ENCODE measurements at places on chromosomes 2 and 18. TPM values are rescaled to one million over a fixed set of nuclear protein-coding genes. Genes with fewer than 3 reads are reported as not detected.

DNA sequence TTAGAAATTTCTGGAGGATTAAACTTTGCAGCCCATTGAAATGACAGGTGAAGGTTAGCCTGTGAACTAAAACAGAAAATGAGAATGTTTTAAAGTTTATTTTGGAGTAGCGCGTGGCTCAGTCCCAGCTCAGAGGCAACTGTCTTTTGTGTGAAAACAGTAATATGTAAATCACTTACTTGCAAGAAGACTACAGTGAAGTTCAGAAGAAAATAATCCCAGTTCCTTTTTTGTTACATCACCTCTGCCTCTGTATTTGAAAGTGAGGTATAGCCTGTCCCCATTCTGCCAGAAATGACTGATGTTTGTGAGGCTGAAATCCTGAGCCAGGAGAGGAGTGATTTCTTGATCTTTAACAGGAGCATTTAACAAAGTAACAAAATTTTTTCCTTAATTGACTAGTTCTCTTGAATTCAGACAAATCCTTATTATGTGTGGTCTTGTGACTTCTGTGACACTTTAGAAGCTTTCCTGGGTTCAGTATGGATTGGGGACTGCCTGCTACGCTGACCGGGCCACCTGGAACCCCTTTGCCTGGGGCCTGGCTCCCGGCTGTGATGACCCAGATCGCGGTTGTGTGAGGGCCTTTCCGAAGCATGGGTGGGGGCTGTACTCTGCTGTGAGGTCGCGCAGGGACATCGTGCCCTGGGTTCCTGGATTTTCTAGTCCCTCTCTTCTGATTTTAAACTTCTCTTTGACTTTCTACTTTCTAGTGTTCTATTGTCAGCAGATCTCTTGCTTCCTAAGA lies 24.3 kb downstream of the TRAPPC12 start:
- no peak overlapping the region for H3K4me3 ChIP-seq
- H3K36me3 ChIP-seq, result peaks cover 5% of the 10 kb centered on the region
- no peak overlapping the region for H3K27ac ChIP-seq
- no peaks in the 10 kb centered on the region for H3K27me3 ChIP-seq
- DNase-seq, result no peak
- H3K4me1 ChIP-seq, result no peaks in the 10 kb centered on the region

DNA sequence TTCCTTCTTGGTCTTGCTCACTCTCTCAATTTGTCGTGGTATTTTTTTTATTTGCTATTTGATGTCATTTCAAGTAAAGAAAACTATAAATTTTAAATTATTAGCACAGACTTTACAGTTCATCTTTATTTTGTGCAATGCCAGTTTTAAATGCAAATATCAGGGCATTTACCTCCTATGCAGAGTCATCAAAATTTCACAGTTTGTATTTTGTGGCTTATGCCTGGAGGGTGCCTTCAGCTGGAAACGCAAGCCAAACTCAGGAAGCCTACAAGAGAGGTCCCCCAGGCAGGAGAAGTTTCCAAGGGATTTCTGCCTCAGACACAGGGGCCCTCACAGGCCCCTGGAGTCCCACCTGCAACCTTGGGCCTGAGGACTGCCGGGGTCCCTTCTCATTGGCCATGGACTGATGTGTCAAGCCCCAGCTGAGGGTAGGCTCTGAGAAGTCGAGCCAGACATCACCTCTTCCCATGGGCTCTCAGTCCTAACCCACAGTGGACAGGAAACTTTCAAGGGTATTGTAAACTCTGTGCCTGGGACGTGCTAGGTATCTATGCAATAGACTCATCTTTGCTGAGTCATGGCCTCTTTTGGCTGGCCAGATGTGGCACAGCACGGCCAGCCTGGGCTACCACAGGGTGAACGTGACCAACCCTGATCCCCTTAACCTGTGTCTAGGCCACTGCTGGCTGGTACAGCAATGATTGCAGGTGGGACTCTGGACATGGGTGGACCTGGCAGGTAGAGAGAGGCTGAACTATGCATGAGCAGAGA lies 236.5 kb downstream of the CELF4 start:
- H3K4me3 ChIP-seq, result no peak overlapping the region
- H3K4me1 ChIP-seq, result no peaks in the 10 kb centered on the region

- no peaks in the 10 kb centered on the region for H3K4me1 ChIP-seq
- H3K27me3 ChIP-seq, result no peaks in the 10 kb centered on the region
- no peak overlapping the region for H3K27ac ChIP-seq
These were observed 404.4 kb upstream of the MEIS1 start for GRCh38 chr2:66030553-66030952.

GRCh38 chr2:56012221-56012765 lies 88.7 kb upstream of the EFEMP1 start:
- no peaks in the 10 kb centered on the region for H3K4me1 ChIP-seq
- H3K4me3 ChIP-seq, result no peak overlapping the region
- no peaks in the 10 kb centered on the region for H3K36me3 ChIP-seq
- DNase-seq, result no peak

DNA sequence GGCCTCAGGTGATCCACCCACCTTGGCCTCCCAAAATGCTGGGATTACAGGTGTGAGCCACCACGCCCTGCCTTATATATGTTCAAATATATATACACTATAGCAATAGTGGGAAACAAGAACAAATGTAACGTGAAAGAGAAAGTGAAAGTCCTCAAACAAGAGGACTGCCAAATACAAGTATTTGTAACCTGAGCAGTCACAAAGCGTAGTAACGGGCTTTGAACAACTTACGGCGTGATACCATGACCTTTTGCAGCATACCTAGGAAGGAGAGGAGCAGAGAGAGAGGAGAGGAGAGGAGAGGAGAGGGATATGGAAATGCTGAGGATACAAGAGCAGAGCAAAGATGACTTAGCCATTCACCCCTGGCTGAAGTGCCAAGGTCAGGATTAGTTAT lies 113.8 kb upstream of the RGPD4 start:
- H3K27ac ChIP-seq, result no peak overlapping the region
- H3K4me1 ChIP-seq, result no peaks in the 10 kb centered on the region
- no peak overlapping the region for H3K4me3 ChIP-seq
- no peaks in the 10 kb centered on the region for H3K27me3 ChIP-seq
- H3K36me3 ChIP-seq, result no peaks in the 10 kb centered on the region
- no peak for DNase-seq

DNA sequence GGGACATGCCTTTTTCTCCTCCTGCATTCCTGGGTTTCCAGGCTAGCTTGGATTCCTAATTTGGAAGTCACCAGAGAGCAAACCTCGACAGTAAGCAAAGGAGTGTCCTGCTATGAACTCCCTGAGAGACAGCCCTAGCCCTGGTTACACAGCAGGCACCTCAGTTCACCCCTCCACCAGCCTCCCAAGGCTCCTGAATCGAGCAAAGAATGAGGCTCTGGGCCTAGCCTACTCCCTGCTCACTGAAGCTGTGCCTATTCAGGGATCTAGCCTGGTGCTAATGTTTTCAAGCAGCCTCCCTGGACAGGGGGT lies 66.7 kb upstream of the RMDN2 start:
- H3K4me1 ChIP-seq, result no peaks in the 10 kb centered on the region
- no peak overlapping the region for H3K27ac ChIP-seq
- DNase-seq, result no peak
- no peak overlapping the region for H3K4me3 ChIP-seq
- H3K36me3 ChIP-seq, result no peaks in the 10 kb centered on the region
- H3K27me3 ChIP-seq, result no peaks in the 10 kb centered on the region

GRCh38 chr2:109444916-109445315 lies 168.8 kb downstream of the SEPTIN10 start:
- no peak overlapping the region for H3K27ac ChIP-seq
- no peaks in the 10 kb centered on the region for H3K36me3 ChIP-seq
- H3K4me3 ChIP-seq, result no peak overlapping the region
- H3K27me3 ChIP-seq, result no peaks in the 10 kb centered on the region
- H3K4me1 ChIP-seq, result no peaks in the 10 kb centered on the region
- DNase-seq, result no peak

- no peak overlapping the region for H3K4me3 ChIP-seq
- no peaks in the 10 kb centered on the region for H3K4me1 ChIP-seq
- no peak overlapping the region for H3K27ac ChIP-seq
- H3K36me3 ChIP-seq, result no peaks in the 10 kb centered on the region
- no peaks in the 10 kb centered on the region for H3K27me3 ChIP-seq
- DNase-seq, result no peak
These were observed 23.2 kb upstream of the GORASP2 start for GRCh38 chr2:170905864-170906263.

- H3K4me3 ChIP-seq, result no peak overlapping the region
- H3K27ac ChIP-seq, result no peak overlapping the region
- peaks cover 9% of the 10 kb centered on the region for H3K27me3 ChIP-seq
- H3K36me3 ChIP-seq, result no peaks in the 10 kb centered on the region
These were observed 49.7 kb downstream of the TRIB2 start for GRCh38 chr2:12766421-12766879.

GRCh38 chr2:236343400-236344161 lies 79.4 kb upstream of the ASB18 start:
- H3K27me3 ChIP-seq, result no peaks in the 10 kb centered on the region
- peak; percentile 67 for DNase-seq
- H3K27ac ChIP-seq, result no peak overlapping the region
- no peaks in the 10 kb centered on the region for H3K4me1 ChIP-seq
- no peaks in the 10 kb centered on the region for H3K36me3 ChIP-seq
- no peak overlapping the region for H3K4me3 ChIP-seq

GRCh38 chr2:134671513-134671912 lies 47.3 kb downstream of the TMEM163 start:
- no peaks in the 10 kb centered on the region for H3K36me3 ChIP-seq
- H3K27ac ChIP-seq, result no peak overlapping the region
- H3K27me3 ChIP-seq, result peaks cover 33% of the 10 kb centered on the region
- H3K4me1 ChIP-seq, result no peaks in the 10 kb centered on the region
- DNase-seq, result no peak

GRCh38 chr2:78861546-78861945 lies 164.0 kb upstream of the REG3G start:
- DNase-seq, result no peak
- H3K36me3 ChIP-seq, result no peaks in the 10 kb centered on the region
- H3K27me3 ChIP-seq, result no peaks in the 10 kb centered on the region

GRCh38 chr2:88245109-88245508 lies 75.0 kb downstream of the THNSL2 start:
- no peak overlapping the region for H3K27ac ChIP-seq
- H3K4me3 ChIP-seq, result no peak overlapping the region
- no peak for DNase-seq
- H3K27me3 ChIP-seq, result no peaks in the 10 kb centered on the region
- no peaks in the 10 kb centered on the region for H3K4me1 ChIP-seq

DNA sequence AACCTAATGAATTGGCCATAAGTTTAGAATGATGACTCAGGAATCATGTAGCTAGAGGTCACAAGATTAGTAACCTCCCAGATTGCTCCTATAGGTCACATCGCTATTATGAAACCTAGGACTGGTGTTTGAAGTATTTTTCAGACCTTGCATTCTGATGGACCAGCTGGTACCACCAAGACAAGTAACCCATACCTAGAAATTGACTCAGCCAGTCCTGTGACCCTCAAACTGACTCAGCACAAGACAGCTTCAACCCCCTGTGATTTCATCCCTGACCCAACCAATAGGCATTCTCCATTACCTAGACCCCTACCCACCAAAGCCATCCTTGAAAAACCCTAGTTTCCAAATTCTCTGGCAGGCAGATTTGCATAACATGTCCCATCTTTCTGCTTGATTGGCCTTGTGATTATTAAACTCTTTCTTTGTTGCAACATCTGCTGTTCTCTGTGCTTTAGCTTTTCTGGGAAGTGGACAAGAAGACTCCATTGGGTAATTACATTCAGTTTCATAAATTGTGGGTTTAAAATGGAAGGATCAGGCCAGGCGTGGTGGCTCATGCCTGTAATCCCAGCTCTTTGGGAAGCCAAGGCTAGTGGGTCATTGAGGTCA lies 254.9 kb downstream of the IRS1 start:
- no peak overlapping the region for H3K4me3 ChIP-seq
- H3K36me3 ChIP-seq, result no peaks in the 10 kb centered on the region
- H3K4me1 ChIP-seq, result peaks cover 4% of the 10 kb centered on the region

DNA sequence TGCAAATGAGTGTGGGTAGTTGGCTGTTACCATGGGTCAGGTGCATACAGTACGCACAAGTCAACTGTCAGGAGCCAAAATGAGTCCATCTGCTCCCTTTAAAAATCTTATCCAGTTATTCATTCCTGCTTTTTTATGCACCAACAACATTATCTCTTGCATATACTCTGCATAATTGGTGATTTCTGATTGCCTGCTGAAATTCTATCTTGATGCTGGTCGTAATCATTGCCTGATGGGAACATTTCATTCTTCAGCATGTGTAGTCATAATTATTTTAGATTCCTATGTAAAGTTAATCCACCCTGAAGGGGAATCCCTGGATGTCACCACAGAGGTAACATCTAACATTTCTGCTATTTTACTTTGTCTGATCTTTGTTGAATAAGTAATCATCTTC lies 102.2 kb upstream of the RND3 start:
- H3K4me1 ChIP-seq, result no peaks in the 10 kb centered on the region
- H3K27ac ChIP-seq, result no peak overlapping the region
- no peak overlapping the region for H3K4me3 ChIP-seq

GRCh38 chr2:241652722-241653121 lies 15.2 kb downstream of the ATG4B start:
- H3K4me3 ChIP-seq, result no peak overlapping the region
- no peak for DNase-seq
- no peak overlapping the region for H3K27ac ChIP-seq
- H3K27me3 ChIP-seq, result no peaks in the 10 kb centered on the region
- H3K36me3 ChIP-seq, result peaks cover 21% of the 10 kb centered on the region
- no peaks in the 10 kb centered on the region for H3K4me1 ChIP-seq

DNA sequence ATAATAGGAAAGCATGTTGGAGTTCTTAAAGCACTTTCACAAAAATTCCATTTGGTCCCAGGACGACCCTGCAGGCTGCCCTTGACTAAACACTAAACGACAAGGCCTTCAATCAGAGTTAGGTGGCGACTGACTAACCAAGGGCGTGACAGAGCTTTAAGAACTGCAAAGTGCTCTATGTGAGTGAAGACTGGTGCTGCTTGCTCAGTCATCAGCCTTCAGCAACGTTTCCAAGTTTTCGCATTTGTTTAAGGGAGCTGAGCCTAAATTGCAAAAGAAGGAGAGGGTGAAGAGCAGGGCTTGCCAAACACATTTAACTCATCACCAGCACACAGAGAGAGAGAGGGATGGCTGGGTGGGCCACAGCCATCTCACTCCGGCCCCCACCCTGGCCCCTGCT lies 204.7 kb upstream of the PID1 start:
- no peaks in the 10 kb centered on the region for H3K4me1 ChIP-seq
- no peak for DNase-seq
- H3K27me3 ChIP-seq, result no peaks in the 10 kb centered on the region
- no peak overlapping the region for H3K27ac ChIP-seq
- H3K4me3 ChIP-seq, result no peak overlapping the region
- no peaks in the 10 kb centered on the region for H3K36me3 ChIP-seq

GRCh38 chr2:156883804-156884203 lies 373.7 kb upstream of the GALNT5 start:
- H3K4me1 ChIP-seq, result peaks cover 4% of the 10 kb centered on the region
- no peaks in the 10 kb centered on the region for H3K36me3 ChIP-seq
- H3K4me3 ChIP-seq, result no peak overlapping the region
- DNase-seq, result no peak
- no peaks in the 10 kb centered on the region for H3K27me3 ChIP-seq

GRCh38 chr2:95099910-95100309 lies 21.7 kb downstream of the MRPS5 start:
- no peak for DNase-seq
- peaks cover 20% of the 10 kb centered on the region for H3K36me3 ChIP-seq
- H3K4me1 ChIP-seq, result no peaks in the 10 kb centered on the region
- H3K27ac ChIP-seq, result no peak overlapping the region
- H3K27me3 ChIP-seq, result no peaks in the 10 kb centered on the region

ADRA2B gene
- total RNA-seq, result 0.47 TPM

SEPTIN10 gene
- 113 TPM for total RNA-seq

SLC40A1 gene
- 1.5 TPM for total RNA-seq

TRIM54 gene
- total RNA-seq, result 2.0 TPM

QPCT gene
- total RNA-seq, result not detected

CKAP2L gene
- 27.5 TPM for total RNA-seq

TUBB6 gene
- total RNA-seq, result 87.4 TPM

STARD6 gene
- total RNA-seq, result not detected

FAM168B gene
- total RNA-seq, result 94.5 TPM

PTPRM gene
- 14.5 TPM for total RNA-seq

RAB17 gene
- total RNA-seq, result 41.8 TPM

EFR3B gene
- 0.96 TPM for total RNA-seq

IL18RAP gene
- not detected for total RNA-seq

AMER3 gene
- not detected for total RNA-seq
